Naive B cell (primary cell): ENCODE measurements at places on chromosomes 6 and 20.

- DNase-seq, result no peak
Observed at GRCh38 chr20:60930023-60930790, 321.9 kb upstream of the CDH4 start.

GRCh38 chr20:3068986-3069900 lies 2.2 kb upstream of the OXT start:
- no peak for DNase-seq

- DNase-seq, result no peak
Observed at GRCh38 chr6:1020133-1020532, 291.8 kb upstream of the FOXQ1 start.

GRCh38 chr6:90294614-90294988 lies 2.0 kb downstream of the BACH2 start:
- peak; percentile 65 for DNase-seq

DNA sequence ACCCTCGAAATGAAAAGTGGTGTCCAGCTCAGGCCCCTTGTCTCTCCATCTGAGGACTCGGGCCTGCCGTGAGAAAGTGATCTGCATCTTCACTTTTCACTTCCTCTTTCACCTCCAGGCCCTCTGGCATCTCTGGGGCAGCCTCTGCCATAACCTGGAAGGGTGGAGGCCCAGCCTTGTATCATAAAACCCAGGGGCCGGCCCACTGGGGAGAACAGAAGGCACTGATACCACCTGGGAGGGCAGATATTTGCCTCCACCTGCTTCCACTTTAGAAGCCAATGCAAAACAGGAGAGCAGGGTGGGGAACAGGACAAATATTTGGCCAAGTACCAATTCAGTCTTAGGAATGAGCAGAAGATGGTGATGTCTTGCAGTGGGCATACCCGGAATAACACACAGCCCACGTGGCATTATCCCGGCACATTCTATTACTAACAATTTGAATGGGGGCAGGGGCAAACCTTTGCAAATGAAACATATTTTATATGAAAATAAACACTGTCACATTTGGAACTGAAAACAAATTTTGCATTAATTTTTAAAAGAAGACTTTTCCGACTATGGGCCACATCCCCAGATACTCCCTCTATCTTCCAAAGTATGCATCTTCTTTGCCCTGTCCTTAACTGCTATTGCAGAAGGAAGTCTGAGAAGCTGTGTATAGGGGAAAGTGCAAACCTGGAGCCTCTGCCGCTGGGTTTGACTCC lies 69.2 kb upstream of the TBC1D7 start:
- peak; percentile 62 for DNase-seq

GRCh38 chr20:29326376-29327070 lies 1930.9 kb upstream of the DEFB115 start:
- DNase-seq, result no peak

DNA sequence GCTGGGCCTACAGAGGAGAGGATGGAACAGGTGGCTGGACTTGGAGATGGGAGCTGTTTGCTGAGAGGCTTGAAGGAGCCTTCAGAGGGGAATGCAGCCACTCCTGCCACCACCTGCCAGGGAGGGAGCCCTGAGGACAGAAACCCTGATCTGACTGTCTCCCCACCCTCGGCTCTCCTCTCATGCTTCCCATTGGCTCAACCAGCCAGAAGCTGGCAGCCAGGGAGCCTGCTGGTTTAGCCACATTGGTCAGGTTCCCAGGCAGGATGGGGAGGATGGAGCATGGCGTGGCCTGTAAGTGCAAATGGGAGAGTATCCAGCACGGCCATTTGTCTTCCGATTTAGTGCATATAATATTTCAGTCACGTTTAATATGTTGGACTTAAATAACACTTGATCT lies 12.8 kb downstream of the TREM1 start:
- no peak for DNase-seq

GRCh38 chr6:89475634-89476033 lies 42.7 kb downstream of the ANKRD6 start:
- DNase-seq, result no peak

- DNase-seq, result no peak
Observed at GRCh38 chr6:111922454-111923297, 49.4 kb upstream of the FYN start.

DNA sequence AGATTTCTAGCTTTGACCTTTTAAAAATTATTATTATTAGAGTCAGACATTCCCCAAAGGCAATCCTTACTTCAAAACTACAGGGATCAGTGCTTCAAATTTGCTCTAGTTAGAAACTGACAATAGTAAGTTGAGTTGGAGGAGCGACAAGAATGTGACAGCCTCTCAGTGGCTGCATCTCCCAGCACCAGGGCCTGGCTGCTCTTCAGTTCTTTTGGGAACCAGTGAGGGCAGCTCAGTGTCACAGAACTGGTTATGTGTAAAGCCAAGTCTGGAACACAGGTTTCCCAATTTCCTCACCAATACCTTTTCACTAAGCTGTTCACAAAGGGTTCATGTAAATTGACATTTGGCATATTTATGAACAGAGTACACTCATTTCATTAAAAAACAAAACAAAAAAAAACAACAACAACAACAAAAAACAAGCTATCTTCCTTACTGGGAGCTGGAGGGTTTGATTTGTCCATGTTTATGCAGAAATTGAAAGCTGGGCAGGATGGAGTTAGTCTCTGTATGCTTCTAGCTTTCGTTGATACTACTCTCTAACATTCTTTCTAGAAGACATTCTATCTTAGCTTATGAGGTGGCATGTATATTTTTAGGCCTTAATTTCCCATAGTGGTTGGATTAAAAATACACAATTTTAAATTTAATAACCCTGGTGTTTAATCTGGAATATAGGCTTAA lies 95.0 kb downstream of the SAMD5 start:
- no peak for DNase-seq

DNA sequence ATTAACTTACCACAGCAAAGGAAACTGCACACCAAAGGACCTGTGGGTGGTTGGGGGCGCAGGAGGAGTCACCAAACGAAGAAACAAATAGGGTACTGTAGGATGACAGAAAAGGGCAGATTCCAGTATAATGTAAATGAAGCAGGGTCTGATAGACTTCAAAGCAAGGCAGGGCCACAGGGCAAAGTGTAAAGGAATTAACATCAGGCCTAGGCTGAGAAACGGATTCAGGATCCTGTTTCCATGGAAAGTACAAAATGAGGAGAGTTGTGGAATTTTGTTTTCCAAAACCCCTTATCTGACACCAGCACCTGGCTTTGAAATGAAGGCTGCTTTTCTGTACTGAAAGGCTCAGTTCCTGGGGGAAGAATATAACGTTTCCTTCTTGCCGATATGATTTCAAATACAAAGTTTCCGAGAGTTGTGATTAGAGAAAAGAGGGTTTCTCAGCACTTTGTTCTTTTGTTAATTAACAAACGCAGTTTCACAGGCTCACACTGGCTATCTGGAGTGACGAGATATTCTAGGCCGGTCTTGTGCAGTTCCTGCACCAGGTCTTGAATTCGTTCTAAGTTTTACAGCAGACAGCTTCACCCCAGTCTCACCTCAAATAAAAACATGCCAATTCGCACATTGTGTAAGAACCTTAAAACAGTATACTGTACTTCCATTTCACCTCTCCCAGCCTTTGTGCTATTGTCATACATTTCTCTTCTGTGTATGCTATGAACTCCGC lies 5.8 kb downstream of the DEFB123 start:
- DNase-seq, result no peak

GRCh38 chr6:139337830-139338229 lies 36.6 kb downstream of the CITED2 start:
- DNase-seq, result no peak

DNA sequence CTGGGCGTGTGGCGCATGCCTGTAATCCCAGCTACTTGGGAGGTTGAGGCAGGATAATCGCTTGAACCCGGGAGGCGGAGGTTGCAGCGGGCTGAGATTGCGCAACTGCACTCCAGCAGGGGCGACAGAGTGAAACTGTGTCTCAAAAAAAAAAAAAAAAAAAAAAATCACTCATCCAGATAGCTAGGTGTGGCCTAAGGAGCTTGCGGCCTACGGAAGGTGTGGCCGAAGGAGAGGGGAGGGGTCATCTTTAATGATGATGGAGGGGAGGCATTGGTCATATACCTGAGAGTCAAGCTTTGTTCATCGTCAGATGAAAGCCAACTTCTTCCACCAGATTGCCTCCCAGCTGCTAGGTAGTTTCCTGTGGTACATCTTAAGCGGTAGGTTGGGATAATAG lies 801 bp upstream of the PPARD start:
- no peak for DNase-seq

GRCh38 chr20:34824026-34824425 lies 1.4 kb downstream of the NCOA6 start:
- DNase-seq, result no peak

- DNase-seq, result no peak
Observed at GRCh38 chr6:105898286-105898685, 187.8 kb upstream of the PRDM1 start.

- DNase-seq, result no peak
Observed at GRCh38 chr6:98593676-98594075, 240.7 kb upstream of the POU3F2 start.

DNA sequence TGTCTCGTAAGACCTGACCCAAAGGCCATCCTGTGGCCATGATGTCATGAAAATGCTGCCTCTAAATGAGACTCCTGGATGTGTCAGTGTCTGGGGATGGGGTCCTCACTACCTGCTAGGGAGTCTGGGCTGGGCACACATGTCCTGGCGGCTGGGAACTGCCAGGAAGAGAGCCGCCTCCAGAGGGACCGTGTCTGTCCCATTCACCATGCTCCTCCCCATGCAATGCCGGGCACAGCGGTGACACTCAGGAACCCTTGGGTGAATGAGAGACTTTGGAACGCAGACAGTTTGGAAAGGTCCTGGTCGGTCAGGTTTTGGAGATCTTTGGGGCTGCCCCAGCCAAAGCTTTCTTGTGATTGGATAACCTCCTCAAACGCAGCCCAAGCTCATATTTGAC lies 40.1 kb upstream of the GTSF1L start:
- no peak for DNase-seq

DNA sequence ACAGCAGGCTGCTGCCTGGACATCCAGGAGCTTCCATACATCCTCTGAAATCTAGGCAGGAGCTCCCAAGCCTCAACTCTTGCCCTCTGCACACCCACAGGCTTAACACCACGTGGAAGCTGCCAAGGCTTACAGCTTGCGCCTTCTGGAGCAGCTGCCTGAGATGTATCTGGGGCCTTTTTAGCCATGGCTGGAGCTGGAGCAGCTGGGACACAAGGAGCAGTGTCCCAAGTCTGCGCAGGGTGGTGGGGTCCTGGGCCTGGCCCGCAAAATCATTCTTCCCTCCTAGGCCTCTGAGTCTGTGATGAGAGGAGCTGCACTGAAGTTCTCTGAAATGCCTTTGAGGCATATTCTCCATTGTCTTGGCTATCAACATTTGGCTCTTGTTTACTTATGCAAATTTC lies 255.0 kb downstream of the DLL1 start:
- DNase-seq, result no peak

DNA sequence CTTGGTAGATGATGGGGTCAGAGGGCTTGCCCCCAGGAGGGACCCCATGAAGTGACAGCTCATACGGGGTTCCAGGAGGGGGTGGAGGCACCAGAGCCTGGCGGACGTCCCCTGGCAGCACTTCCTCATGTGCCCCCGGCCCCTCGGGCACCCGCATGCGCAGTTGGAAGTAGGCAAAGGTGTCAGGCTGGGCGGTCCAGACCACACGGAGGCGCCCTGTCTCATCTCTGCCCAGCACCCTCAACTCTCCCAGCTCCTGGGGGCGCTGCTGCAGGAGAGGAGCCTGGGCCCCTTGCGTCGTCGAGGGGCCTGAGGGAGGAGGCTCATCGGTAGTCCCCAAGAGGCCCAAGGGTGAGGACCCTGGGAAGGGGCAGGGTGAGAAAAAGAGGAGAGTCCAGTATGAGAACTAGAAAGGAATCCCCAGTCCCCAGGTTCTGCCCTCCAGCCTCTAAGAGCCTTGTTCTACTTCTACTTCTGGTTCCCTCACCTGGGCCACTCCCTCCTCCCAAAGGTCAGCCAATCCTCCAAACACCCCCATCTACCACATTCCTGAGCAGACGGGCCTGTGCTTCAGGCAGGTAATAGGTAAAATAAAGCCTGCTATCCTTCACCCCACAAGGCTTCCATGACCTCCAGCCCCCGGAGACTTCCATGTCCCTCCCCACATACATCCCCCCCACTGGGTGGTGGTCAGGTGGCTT lies 23.2 kb downstream of the TNXB start:
- no peak for DNase-seq

DNA sequence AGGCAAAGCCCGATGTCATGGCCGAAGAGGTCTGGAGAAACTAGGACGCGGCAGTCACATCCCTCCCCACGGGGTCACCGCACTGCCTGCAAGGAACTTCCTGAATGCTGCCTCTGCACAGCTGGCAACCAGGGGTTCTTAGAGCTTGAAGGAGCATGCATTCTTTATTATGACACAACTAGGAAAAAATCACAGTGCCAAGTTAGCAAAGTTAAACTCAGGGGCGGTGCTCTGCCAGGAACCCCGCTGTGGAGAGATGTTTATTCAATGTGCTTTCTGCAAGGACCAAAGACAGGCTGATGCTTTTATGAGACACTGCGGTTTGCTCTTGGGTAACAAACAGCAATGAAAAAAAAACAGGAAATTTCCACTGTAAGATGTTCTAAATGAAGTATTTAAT lies 287.3 kb upstream of the FOXQ1 start:
- DNase-seq, result no peak

DNA sequence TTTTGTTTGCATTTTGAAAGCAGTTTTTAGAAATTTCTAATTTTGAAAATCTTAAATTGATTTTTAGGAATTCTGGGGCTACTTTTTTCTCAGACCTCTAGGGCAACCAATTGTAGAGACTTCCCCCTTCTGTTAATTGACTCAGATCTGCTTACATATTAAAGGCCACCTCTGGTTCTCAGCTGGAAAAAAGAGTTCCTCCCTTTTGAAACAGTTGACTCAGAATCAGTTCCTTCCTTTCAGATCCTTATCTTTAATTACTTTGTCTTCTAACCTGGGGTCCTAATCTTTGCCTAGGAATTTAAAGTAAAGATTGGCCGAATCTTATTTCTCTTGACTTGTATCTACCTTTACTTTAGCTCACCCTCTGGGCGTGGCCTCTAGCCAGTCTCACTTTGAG lies 146.8 kb downstream of the LAMA2 start:
- no peak for DNase-seq

- no peak for DNase-seq
Observed at GRCh38 chr6:116877743-116878142, 701 bp downstream of the RFX6 start.

DNA sequence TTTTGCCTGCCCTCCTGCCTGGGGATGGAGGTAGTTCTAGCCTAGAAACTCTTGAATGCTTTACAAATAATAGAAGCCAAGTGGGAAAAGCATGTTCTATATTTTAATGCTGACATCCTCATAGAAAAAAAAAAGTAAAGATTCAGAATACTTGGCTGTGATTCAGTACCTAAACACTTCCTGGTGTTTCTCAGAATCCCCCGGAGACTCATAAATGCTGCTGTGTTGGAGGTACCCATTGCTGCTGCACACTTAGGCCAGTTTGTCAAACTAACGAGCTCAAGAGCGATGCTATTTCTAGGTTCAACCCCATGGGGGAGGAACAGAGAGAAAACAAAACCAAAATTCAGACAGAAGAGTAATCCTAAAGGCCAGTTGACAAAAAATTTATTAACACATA lies 38.8 kb upstream of the ZFP64 start:
- no peak for DNase-seq
